ENCODE measurements at places on chromosomes 12 and 14. TPM values are rescaled to one million over a fixed set of nuclear protein-coding genes. Genes with fewer than 3 reads are reported as not detected.

- H3K36me3 ChIP-seq = peaks cover 20% of the 10 kb centered on the region
- no peak for DNase-seq
- H3K27ac ChIP-seq = no peak overlapping the region
- H3K4me3 ChIP-seq = no peak overlapping the region
- no peaks in the 10 kb centered on the region for H3K4me1 ChIP-seq
Observed at GRCh38 chr12:109182041-109182839, 65.9 kb downstream of the ACACB start.

GRCh38 chr12:59645242-59645641 lies 49.4 kb downstream of the SLC16A7 start:
- no peaks in the 10 kb centered on the region for H3K4me1 ChIP-seq
- no peaks in the 10 kb centered on the region for H3K27me3 ChIP-seq
- no peak for DNase-seq
- H3K4me3 ChIP-seq = no peak overlapping the region
- H3K27ac ChIP-seq = no peak overlapping the region

GRCh38 chr12:121217063-121217462 lies 7.1 kb downstream of the P2RX4 start:
- DNase-seq = no peak
- H3K4me3 ChIP-seq = no peak overlapping the region
- no peak overlapping the region for H3K27ac ChIP-seq

- no peak overlapping the region for H3K4me3 ChIP-seq
- DNase-seq = no peak
- no peaks in the 10 kb centered on the region for H3K36me3 ChIP-seq
- no peaks in the 10 kb centered on the region for H3K4me1 ChIP-seq
Observed at GRCh38 chr14:33859306-33859705, 91.6 kb downstream of the EGLN3 start.

The PPHLN1 gene
- 102 TPM for total RNA-seq

The FCF1 gene
- total RNA-seq = 35.5 TPM

The DIO3 gene
- not detected for total RNA-seq
